Cortex of kidney (tissue), 1 donor: ENCODE measurements at places on chromosomes 6 and 20.

- no peak for DNase-seq
Measured at GRCh38 chr20:37406010-37406998, 60.4 kb downstream of the SRC start.

DNA sequence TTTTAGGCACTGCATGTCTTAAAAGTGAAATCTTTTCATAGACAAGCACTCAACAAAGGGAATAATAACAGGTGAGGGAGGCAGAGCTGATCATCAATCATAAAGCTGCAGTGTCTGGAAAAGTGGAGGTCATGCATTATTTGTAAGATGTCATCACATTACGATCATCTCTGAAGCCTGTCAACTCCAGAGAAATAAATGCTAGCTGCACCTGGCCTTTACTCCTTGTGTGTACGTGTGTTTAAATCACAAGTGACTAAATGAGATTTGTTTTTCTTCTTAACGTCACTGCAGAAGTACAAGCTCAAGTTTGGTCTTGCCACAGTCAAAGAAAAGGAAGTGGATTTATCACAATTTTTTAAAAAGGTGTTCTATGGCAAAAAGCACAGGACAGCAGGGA lies 275.5 kb upstream of the SGK1 start:
- no peak for DNase-seq

GRCh38 chr6:35413911-35414310 lies 38.2 kb upstream of the FANCE start:
- no peak for DNase-seq

GRCh38 chr6:142009647-142010046 lies 123.1 kb upstream of the GJE1 start:
- DNase-seq, result no peak

DNA sequence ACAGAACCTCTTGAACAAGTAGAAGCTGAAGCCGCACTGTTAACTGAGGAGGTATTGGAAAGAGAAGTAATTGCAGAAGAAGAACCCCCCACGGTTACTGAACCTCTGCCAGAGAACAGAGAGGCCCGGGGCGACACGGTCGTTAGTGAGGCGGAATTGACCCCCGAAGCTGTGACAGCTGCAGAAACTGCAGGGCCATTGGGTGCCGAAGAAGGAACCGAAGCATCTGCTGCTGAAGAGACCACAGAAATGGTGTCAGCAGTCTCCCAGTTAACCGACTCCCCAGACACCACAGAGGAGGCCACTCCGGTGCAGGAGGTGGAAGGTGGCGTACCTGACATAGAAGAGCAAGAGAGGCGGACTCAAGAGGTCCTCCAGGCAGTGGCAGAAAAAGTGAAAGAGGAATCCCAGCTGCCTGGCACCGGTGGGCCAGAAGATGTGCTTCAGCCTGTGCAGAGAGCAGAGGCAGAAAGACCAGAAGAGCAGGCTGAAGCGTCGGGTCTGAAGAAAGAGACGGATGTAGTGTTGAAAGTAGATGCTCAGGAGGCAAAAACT lies 40.1 kb downstream of the ZBTB2 start:
- no peak for DNase-seq

- DNase-seq, result no peak
Measured at GRCh38 chr6:125942672-125943527, 13.7 kb upstream of the HINT3 start.

- DNase-seq, result no peak
Measured at GRCh38 chr6:118509009-118509617, 39.0 kb upstream of the PLN start.

GRCh38 chr6:31359581-31359980 lies 2.6 kb upstream of the HLA-B start:
- DNase-seq, result no peak

- no peak for DNase-seq
Measured at GRCh38 chr6:3340358-3340802, 81.6 kb downstream of the PSMG4 start.

GRCh38 chr20:57198132-57199072 lies 68.0 kb downstream of the BMP7 start:
- DNase-seq, result no peak

- DNase-seq, result no peak
Measured at GRCh38 chr6:55941702-55942101, 66.3 kb upstream of the BMP5 start.

GRCh38 chr6:404685-405423 lies 13.3 kb downstream of the IRF4 start:
- DNase-seq, result no peak

DNA sequence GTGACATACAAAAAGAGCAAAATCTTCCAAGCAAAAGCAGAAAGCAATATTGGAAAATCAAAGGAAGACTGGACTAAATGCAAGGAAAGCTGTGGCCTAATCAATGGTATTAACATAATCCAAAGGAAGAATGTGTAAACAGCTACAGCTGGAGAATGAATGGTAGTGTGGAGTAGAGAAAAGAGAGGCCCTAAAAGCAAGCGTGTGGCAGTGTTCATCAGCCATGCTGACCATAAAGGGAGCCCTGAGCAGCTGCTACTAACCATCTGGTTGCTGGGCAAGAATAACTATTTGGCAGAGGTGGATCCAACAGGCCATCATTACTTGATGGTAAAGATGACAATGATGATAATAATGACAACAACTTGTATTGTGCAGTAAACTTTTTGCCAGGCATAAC lies 148.5 kb upstream of the BEND6 start:
- DNase-seq, result no peak

GRCh38 chr20:44743916-44744655 lies 1.6 kb upstream of the KCNK15 start:
- DNase-seq, result no peak

- no peak for DNase-seq
Measured at GRCh38 chr6:62492192-62492822, 206.3 kb upstream of the KHDRBS2 start.

DNA sequence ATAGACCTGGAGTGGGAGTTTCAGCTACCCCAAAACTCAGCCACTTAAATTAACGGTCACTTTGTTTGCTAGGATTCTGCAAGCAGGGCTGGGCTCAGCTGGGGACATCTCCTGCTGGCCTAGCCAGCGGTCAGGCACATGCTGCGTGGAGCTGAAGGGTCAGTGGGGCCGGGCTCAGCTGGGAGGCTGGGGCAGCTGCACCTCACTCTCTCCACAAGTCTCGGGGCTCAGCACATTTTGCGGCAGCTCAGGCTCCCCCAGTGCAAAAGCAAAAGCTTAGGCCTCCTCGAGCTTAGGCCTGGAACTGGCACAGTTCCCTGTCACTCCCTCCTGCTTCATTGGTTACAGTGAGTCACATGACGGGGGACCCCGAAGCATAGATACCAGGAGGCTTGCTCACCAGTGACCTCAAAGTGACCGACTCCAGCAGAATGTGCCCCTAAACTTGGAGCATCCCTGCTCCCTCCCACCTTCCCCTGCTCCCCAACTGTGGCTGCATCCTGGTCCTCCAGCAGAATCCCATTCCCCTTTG lies 80.6 kb upstream of the CST7 start:
- DNase-seq, result no peak

GRCh38 chr6:3625149-3625979 lies 126.1 kb downstream of the PXDC1 start:
- DNase-seq, result no peak

DNA sequence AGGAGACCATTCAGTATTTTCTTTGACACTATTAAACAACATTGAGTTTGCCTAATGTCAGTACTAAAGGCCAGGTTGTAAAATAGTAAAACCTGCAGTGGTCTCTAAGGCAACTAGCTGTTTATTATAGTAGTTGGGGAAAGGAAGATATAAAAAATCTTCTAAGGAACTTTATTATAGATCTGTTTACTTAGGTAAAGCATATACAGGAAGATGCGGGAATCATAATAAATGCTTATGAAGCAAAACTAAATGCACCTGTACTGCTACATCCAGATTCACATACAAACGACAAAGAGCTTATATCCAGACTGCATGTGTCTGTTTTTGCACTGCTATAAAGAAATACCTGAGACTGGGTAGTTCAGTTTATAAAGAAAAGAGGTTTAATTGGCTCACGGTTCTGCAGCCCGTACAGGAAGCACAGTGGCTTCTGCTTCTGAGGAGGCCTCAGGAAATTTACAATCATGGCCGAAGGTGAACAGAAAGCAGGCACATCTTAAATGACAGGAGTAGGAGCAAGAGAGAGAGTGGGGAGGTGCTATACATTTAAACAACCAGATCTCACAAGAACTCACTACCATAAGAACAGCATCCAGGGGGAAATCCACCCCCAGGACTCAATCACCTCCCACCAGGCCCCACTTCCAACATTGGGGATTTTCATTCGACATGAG lies 8.7 kb upstream of the TRIM39 start:
- DNase-seq, result no peak

DNA sequence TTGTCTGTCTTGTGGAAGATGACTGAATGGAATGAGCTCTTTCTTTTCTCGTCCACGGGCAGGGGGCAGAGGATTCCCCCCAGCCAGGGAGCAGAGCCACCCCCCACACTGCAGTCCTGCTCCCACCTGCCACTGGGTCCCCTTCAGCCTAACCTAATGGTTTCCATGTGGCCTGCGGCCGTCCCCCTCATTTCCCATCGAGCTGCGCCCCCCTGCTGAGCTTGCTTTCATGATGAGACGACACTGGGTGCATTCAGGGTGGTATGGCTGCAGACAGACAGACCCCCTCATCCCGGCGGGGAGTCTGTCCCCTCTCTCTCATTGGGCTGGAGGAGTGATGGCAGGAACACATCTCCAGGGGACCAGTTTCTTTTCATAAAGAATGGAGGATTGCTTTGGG lies 140.8 kb downstream of the DTNBP1 start:
- DNase-seq, result no peak

DNA sequence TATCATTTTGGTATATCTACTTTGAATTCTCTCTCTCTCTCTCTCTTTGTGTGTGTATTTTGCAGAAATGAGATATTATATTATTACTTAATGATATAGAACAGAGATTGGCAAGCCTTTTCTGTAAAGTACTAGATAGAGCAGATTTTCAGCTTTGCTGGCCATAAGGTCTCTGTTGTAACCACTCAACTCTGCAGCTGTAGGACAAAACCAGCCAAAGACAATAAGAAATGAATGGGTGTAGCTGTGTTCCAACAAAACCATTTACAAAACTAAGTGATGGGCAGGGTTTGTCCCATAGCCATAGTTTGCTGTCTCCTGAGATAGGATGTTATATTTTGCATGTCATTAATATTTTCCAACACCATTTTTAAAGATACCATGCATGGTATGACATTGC lies 91.2 kb upstream of the TSHZ2 start:
- DNase-seq, result no peak

- no peak for DNase-seq
Measured at GRCh38 chr20:41213150-41213820, 75.9 kb downstream of the PLCG1 start.

DNA sequence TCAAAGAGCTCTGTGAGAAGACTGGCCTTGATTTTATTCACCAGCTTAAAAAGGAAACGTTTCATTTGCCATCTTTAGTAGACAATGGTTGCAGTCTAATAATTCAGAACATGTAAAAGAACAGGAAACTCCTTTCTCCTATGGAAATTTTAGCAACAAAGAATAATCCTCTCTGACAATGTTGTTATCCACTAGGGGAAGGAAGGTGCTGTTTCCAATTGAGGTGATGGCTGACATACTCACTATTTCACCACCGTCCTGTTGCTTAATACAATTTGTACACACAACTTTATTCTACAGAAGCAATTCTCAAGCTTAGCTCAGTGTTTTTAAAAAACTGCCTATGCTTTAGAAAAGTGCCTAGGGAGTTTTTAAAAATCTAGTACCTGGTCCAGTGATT lies 192.7 kb downstream of the ARHGAP18 start:
- no peak for DNase-seq

DNA sequence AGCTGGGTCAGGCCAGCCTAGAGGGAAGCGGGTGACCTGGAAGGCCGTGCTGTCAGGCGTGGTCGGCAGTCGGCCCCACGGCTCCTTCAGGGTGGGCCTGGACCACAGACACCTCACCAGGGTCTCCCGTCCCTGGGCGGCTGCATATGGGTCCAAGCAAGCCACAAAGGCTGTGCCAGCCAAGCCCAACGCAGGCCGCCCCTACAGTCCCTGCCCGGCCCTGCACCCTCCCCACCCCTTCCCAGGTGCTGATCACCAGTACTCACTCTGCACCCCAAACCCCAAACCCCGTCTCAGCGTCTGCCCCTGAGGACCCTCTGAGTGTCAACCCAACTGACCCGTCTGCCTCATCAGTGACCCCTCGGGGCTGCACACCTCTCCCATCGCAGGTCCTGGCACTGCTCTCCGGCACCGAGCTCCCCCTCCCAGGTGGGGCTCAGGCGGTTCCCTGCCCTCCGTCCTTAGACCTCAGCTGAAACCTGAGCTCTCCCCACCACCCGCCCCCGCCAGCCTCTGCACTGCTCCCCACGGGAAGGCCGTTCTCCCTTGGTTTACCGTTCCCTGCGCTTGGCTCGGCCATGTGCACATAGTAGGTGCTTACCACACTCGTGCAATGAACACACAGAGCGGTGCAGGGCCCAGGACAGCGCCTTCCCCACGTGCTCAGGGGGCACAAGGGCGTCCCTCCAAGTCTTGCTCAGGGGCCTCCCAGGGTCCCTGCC lies 1.5 kb upstream of the PPDPF start:
- DNase-seq, result no peak

- no peak for DNase-seq
Measured at GRCh38 chr20:41095110-41095969, 42.0 kb upstream of the PLCG1 start.

DNA sequence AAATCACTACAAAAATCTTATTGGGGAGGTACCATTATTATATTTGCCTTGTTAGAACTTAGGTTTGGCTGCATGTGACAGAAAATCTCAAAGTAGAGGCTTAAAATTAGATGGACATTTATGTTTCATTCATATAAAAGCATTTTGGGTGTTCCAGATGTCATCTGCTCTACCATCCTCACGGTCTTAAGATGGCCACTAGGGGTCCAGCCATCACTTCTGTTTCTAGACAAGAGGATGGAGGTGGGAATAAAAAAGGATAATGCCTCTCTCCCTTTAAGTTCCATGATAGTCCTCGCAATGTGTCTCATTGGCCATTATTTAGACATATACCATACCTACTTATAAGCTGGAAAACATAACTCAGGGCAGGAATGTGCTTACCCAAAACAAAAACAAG lies 929.5 kb downstream of the KIF16B start:
- DNase-seq, result no peak

- DNase-seq, result no peak
Measured at GRCh38 chr6:154580397-154581135, 70.1 kb upstream of the CNKSR3 start.

DNA sequence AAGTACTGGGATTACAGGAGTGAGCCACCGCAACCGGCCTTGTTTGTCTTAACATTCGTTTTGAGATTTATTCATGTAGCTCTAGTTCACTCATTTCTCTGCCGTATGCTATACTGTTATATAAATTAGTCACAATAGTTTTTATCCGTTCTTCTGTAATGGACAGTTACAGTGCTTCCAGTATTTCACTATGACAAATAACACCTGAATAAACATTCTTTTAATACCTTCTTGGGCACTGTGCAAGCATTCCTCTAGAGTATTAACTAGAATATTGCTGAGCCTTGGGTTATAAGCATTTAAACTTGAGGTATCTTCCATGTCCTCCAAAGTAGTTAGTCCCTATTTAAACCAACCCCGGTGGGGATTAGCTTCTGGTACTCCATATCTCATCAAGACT lies 45.6 kb downstream of the STK38 start:
- DNase-seq, result no peak
